Endothelial cell of umbilical vein (primary cell): ENCODE measurements at places on chromosomes 5 and 9. TPM values are rescaled to one million over a fixed set of nuclear protein-coding genes. Genes with fewer than 3 reads are reported as not detected.

Gene FOXD4
- polyA plus RNA-seq = 0.07 and 0.13 TPM in 2 replicates

Gene SPAAR
- 20.8 and 23.0 TPM in 2 replicates for polyA plus RNA-seq

Gene NLN
- polyA plus RNA-seq = 9.5 and 14.2 TPM in 2 replicates

Gene LCN10
- not detected in 2 replicates for polyA plus RNA-seq

Gene AK8
- 0.05 and 0.06 TPM in 2 replicates for polyA plus RNA-seq

Gene ZNF622
- 8.2 and 10.0 TPM in 2 replicates for polyA plus RNA-seq

Gene MARCHF11
- not detected in 2 replicates for polyA plus RNA-seq

Gene BSPRY
- polyA plus RNA-seq = not detected in 2 replicates

Gene JAK2
- polyA plus RNA-seq = 1.6 and 2.1 TPM in 2 replicates

Gene PTPRD
- 5.7 and 6.5 TPM in 2 replicates for polyA plus RNA-seq

Gene BARX1
- polyA plus RNA-seq = not detected in 2 replicates

Gene C5orf24
- 16.4 and 21.7 TPM in 2 replicates for polyA plus RNA-seq

Gene SLC27A6
- polyA plus RNA-seq = 0.10 TPM in 1 of 2 replicates, not detected in the other

Gene PCDHGC3
- polyA plus RNA-seq = 9.2 and 14.9 TPM in 2 replicates

Gene ADAMTSL1
- polyA plus RNA-seq = 13.4 and 15.0 TPM in 2 replicates

Gene ADRB2
- polyA plus RNA-seq = 0.88 and 0.96 TPM in 2 replicates

Gene GPR21
- 0.36 and 0.62 TPM in 2 replicates for polyA plus RNA-seq

Gene FGF1
- polyA plus RNA-seq = not detected in 2 replicates
